Stimulated activated memory B cell treated with anti-CD40 and anti-IgM and Interleukin-4, amounts not matched to agents 10 μg/mL and 1 μg/mL and 100 μg/mL, for 72 hours (primary cell): ENCODE measurements at places on chromosomes 3 and 15.

- ATAC-seq: no peak
Measured at GRCh38 chr15:60179786-60180391, 175.8 kb downstream of the FOXB1 start.

GRCh38 chr3:30982416-30983075, 88.1 kb upstream of the GADL1 start:
- ATAC-seq: no peak

GRCh38 chr3:171129827-171130226, 103.3 kb upstream of the SLC2A2 start:
- ATAC-seq: no peak

GRCh38 chr3:36707623-36708409, 56.5 kb downstream of the DCLK3 start:
- ATAC-seq: peak; percentile 72

DNA sequence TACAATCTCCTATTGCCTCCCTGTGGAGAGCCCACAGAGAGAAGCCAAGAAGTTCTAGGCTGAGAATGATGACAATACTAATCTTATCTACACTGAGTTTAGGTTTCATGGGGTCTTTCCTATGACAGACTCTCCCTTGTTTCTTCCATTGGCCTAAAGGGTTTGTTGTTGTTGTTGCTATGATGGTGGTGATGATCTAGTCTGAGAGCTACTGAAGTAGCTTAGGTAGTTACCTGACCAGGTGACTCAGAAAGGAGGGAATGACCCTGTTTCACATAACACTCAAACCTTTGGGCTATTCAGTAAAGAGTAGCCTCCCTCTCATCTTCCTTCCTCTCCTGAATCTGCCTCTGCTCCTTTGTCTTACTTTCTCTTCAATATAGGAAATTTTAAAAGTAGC, 170.2 kb downstream of the GMNC start:
- peak; percentile 16 for ATAC-seq

- ATAC-seq: no peak
Measured at GRCh38 chr15:41839781-41840491, 1.3 kb downstream of the PLA2G4B start.

- no peak for ATAC-seq
Measured at GRCh38 chr15:101447168-101447533, 42.4 kb downstream of the PCSK6 start.

DNA sequence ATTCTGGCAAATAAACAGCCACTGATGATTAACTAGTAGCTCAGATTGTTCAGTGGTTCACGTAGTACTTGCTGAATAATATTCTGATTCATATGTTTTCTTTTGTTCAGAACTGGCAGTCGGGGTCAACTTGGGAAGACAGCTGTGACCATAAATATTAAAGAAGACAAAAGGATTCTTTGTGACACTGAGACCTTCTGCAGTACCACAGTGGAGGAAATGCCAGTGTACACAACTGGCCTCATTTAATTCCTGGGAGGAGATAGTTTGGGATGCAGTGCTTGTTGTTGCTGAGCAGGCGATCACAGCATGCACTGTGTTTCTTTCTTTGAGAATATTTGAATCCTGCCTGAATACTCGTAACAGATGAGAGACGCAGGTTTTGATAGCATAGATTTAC, 26.7 kb upstream of the MCF2L2 start:
- ATAC-seq: no peak

DNA sequence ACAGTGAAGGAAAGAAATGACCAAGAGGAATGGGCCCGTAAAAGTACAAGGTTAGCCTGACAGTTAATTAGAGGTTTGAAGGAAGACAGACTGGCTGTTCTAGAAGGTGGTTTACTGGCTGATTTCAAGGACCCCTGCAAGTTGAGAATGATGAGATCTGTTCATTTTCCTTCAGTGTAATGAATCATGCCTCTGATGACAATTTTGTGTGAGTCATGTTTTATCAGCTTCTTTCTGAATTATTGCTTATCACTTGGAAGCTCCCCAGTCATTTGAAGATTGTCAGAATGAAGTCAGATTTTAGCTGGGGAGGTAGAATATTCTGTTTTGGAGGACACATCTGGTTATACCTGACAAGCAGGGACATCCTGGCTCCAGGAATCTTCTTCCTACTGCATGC, 50.6 kb downstream of the DRD3 start:
- no peak for ATAC-seq

GRCh38 chr3:113771993-113772392, 25.2 kb downstream of the ATP6V1A start:
- ATAC-seq: no peak

GRCh38 chr15:67885175-67885523, 45.3 kb upstream of the RNU6-1 start:
- ATAC-seq: no peak

DNA sequence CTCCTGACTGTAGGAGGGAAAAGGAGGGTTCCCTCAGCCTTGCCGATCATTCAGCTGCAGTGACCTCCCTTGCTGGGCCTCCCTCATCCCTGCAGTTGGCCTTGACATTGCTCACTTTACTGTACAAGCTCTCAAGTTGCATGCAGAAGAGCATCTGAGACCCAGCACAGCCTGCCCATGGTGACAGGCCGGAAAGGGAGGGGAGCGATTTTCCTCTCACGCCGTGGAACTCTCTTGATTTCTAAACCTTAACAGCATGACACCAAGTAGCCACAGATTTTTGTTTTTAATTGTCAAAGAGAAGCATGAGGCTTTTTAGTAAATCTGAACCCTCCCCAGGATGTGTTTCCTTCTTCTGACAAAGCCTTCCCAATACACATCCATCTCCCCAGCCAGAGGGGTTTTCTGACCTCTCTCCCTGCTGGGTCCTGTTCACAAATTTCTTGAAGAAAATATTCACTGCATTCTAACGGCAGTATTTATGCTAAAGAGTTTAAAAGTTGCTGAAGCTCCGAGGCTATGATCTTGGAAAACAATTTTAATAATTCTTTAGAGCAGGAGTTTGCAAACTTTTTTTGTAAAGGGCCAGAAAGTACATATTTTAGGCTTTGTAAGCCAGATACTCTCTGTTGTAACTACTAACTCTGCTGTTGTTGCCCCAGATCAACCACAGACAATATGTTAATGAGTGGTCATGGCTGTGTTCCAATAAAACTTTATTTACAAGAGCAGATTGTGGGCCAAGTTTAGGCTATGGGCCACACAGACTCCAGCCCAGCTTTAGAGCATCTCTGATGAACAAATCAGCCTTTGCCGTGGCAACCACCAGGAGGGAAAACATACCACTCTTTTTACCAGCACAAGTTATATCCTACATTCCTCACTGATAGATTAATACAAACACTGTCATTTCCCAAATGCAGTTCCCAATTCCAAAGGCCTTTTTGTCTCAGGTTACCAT, 34.8 kb downstream of the LMCD1 start:
- ATAC-seq: no peak

- no peak for ATAC-seq
Measured at GRCh38 chr3:123372686-123373473, 76.0 kb downstream of the ADCY5 start.

DNA sequence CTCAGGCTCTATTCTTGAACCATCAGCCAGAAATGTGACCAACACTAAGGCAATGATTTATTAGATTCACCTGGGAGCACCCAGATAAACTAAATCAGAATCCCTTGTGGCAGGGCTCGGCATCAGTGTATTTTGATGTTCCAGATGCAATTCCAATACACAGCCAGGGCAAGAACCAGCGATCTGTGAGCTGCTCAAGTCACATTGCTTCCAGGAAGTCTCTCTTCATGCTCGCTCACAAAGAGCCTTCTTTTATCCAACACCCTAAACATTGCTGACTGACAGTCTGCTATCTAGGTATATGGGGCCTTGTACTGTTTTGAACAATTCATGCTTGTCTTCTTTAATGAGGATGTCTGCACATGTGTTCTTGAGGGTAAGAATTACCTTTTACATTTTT, 40.9 kb upstream of the GOLGA8J start:
- ATAC-seq: no peak

GRCh38 chr3:197791113-197791891, at the start of gene LRCH3:
LRCH3 (plus strand) TSS chr3:197791254; CDS start chr3:197791279, 25 bp downstream.
- peak; percentile 91 for ATAC-seq

DNA sequence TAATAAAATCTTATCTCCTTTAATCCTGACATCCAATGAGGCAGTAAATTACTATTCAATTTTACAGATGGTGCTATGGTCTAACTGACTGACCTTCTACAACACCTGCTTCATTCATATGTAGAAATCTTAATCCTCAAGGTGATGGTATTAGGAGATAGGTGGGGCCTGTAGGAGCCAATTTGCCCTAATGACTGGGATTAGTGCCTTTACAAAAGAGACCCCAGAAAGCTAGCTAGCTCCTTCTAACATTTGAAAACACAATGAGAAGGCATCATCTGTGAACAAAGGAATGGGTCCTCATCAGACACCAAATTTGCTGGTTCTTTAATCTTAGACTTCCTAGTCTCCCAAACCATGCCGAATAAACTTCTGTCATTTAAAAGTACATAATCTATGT, 137.4 kb upstream of the UBP1 start:
- ATAC-seq: no peak

- ATAC-seq: peak; percentile 56
Measured at GRCh38 chr3:196237203-196237602, 20.9 kb downstream of the SLC51A start.

- no peak for ATAC-seq
Measured at GRCh38 chr15:88788036-88788435, 15.2 kb upstream of the ACAN start.

GRCh38 chr15:70528816-70529215, 234.5 kb downstream of the UACA start:
- no peak for ATAC-seq

- ATAC-seq: peak; percentile 91
Measured at GRCh38 chr3:186361762-186362536, at the start of gene DGKG. DGKG (minus strand) TSS chr3:186362234; CDS start chr3:186320459, 41,775 bp downstream.

- no peak for ATAC-seq
Measured at GRCh38 chr15:52224211-52224610, 33.0 kb upstream of the GNB5 start.

- ATAC-seq: no peak
Measured at GRCh38 chr3:151322511-151322910, 5.9 kb upstream of the GPR87 start.

DNA sequence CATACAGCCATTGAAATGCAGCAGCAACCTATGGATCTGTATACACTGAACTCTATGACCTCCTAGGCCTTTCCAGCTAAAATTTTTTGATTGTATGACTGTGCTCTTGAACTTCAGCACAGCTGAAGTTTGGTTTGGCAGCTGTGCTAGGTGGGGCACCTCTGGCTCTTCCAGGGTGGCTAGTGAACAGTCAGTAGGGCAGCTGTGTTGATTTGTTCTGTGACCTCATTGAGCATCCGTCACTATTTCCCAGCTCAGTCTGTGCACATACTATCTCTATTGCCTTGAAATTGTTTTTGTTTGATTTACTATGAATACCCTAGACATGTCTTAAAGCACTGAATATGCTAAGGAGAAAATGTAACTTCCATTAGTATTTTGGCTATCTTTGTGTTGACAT, 363.2 kb upstream of the NAALADL2 start:
- ATAC-seq: no peak

DNA sequence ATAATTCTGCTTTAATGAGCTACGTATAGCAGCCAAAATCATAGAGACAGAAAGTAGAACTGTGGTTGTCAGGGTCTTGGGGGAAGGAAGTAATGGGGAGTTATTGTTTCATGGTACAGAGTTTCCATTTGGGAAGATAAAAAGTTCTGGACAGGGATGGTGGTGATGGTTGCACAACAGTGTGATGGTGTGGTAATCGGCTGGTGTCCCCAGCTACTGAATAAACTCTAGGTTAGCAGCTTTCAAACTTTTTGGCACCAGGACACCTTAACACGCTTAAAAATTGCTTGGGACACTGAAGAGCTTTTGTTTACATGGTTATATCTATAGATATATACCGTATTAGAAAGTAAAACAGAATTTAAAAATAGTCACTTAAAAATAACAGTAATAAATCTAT, 166.0 kb downstream of the NEK11 start:
- no peak for ATAC-seq

DNA sequence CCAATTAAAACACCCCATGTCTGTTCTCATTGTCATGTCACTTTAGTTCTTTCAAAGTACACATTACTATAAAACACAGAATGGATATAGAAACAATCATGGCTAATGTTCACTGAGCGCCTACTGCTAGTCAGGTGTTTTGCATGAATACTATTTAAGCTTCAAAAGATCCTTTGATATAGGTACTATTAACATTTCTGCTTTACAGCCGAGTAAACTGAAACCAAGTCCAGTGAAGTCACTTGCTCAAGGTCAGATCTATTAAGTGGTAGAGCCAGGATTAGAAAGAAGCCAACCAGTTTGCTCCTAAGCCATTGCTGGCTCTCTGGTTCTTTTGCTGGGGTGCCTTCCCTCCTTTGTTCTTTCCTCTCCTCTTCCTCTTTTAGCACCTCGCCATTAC, 32.4 kb upstream of the NMNAT3 start:
- no peak for ATAC-seq

DNA sequence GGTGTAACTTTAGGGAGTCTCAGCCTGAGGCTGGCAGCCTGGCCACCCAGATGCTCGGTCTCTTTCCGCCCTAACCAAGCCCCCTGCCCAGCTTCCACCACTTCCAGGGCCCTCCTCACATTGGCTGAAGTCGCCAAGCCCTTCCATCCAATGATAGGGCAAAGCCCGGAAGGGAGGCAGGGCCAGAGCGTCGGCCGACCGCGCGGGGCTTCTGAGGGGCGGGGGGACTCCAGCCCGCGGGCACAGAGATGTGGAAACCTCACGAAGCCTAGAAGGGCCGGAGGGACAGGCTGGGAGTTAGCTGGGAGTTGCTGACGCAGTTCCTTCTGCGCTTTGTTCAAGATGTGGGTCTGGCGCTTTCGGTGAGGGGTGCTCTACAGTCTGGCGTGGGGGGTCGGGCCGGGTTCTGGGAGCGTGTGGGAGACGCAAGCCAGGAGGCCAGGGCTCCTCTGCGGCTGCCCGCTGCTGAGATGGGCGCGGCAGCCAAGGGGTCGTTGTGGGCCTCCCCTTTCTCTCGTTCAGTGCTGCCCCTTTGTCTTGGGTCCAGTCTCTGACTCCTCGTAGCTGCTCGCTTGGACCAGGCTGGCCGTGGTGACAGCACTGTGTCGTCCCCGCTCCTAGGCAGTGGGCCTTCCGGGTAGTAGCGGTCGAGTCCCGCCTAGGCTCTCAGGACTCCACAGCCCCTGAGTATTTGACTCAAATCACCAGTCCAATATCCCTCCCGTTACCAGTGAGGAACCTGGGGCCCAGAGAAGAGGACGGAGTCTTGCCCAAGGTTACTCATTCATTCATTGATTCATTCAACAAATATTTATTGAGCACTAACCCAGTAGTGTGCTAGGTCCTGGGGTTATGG, at the start of gene ZNF660:
ZNF660 (plus strand) TSS at position 319 of the 856 bp plus-strand sequence. CDS start 9,230 bp downstream, outside the sequence.
- ATAC-seq: peak; percentile 82

DNA sequence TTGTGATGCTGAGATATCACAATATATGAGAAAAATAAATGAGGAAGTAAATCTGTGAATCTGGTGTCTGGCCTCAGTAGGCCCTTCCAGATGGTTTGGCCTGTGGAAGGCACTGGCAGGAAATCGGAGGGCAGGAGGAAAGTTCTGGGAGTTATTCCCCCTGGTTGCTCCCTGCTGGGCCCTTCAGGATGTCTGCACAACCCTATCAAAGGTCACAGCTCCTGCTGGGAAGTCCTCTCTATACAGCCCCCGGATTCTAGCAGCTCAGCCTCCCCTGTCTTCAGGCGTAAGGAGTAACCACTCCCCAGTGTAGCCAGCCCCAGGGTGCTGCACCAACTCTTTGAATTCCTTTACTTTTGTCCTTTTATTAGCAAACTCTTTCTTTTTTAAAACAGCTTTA, 56.2 kb downstream of the WNT7A start:
- ATAC-seq: no peak

GRCh38 chr3:134299185-134299887, 48.7 kb upstream of the RYK start:
- ATAC-seq: no peak

- no peak for ATAC-seq
Measured at GRCh38 chr15:45183511-45183910, 4.3 kb downstream of the SHF start.

- ATAC-seq: no peak
Measured at GRCh38 chr3:15032650-15033049, 32.5 kb downstream of the MRPS25 start.
